C1 segment of cervical spinal cord (tissue), 14 donors: ENCODE measurements at places on chromosomes 16 and 17.

DNA sequence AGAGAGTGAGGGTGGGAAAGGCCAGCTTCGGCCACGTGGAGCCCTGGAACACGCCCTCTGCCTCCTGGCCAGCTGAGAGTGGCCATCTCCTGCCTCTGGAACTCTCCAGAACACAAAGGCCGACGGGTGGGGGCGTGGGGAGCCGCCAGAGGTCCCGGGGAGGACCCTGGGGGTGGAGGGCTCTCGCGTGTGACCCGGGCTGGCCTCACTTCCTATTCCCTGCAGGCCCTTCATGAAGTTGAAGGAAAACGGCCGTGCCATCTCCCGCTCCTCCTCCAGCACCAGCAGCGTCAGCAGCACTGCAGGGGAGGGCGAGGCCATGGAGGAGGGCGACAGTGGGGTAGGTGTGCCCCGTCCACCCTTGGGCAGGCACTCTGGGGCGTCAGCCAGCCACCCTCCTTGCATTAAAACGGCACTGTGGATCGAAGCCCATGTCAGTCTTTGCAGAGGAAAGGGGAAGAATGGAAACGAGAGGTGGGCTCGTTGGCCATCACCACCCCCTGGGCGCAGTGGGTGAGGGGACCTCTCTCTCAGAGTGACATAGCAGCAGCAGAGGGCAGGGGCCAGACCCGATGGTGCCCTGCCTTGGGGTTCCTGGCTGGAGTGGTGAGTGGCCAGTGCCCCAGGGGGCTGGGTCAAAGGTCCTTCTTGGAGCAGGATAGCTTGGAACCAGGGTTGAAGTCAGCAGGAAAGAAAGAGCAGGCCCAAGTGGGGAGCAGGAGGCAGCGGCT, 37.1 kb downstream of the OR1D5 start:
- DNase-seq, result no peak

DNA sequence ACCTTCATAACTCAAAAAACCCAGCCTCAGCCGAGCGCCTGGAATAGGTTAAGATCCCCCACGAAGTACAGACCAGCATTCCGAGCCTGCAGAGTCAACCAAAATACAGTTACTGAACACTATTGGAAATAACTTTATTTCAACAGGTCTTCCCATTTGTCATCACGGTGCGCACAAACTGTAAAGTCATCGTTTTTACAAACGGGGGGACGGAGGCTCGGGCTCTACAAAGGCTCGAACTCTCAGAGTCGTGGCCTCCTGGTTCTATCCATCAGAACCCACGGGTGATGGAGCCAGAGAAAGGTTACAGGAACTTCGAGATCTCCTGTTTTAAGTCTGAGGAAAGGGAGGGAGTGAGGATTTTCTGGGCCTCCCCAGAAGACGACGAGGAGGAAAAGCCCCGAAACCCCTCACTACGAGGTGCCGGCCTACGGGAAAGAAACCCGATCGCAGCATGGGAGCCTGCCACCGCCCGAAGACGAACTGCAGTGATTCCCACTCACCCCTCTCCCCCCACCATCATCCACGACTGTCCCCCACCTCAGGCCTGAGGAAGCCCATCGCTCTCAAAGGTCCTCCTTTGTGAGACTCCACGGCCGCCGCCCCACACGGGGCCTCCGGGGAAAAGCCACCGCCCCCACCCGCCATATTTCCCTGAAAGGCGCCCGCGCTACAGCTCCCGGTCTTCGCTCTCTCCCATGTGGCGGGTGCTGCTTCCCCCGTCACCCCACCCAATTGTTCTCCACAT, 917 bp downstream of the YWHAE start:
- no peak for DNase-seq

DNA sequence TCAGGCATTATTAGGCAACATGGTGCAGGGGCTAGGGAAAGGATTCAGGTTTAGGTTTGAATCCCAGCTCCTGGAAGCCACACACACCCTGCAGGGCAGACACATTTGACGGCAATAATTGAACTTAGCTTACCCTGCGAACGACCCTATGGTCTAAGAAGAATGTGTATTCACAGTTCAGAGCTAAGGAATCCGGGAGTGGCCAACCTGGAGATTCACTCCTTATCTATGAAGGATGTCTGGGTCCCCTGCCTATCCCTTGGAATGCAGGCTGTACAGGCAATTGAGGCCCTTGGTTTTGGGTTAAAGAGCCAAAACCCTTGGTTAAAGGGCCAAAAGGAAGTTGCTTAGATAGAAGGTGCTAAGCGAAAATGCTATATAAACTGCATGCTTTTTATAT, 2.9 kb upstream of the SYT17 start:
- DNase-seq, result no peak

DNA sequence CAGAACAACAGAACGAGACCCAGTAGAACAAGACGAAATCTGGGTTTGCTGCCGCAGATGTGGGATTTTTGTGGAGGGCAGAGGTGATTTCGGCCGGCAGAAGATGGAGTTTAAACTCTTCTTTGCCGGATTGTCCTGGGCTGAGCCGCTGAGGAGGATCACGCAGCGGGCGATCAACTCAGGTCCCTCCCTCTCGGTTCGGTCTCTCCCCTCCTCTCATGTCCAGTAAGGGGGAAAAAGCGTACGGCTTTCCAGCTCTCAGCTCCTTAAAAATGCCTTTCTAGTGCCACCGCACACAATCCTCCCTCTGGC, 2.5 kb downstream of the PHF12 start:
- DNase-seq, result no peak

GRCh38 chr16:69328854-69329316, 1.5 kb downstream of the PDF start:
- DNase-seq, result no peak

DNA sequence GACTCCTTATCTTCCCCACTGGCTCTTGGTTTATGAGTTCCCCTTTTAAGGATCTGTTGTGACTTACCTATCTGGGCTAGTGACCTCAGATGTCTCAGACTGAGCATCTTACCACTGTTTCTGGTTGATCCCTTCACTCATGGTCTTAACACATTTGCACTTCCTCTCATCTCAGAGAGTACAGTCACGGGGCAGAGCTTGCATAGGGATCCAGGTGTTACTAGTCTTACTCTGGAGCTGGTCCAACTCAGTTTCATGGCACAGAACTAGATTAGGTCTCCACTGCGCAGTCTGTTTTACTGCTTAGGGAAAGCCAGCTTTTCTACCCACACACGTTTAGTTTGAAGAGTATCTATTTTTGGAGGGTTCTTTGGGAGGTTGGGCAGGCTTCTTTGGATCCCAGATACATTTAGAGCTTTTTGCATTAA, 10.2 kb downstream of the GABARAPL2 start:
- no peak for DNase-seq

DNA sequence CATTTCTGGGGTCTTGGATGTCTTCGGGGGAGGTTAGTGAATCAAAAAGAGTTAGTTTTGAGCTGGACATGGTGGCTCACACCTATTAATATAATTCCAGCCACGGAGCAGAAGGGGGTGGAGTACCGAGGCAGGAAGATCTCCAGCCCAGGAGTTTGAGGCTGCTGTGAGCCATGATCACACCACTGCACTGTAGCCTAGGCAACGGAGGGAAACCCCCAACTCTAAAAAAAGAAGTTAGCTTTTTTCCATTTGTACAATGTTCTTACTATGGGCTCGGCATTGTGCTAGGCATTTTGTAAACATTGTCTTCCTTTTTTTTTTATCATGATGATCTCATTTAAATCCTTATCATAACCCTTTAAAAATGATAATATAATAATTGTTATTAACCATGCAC, 8.3 kb upstream of the SNF8 start:
- DNase-seq, result no peak

GRCh38 chr16:69620573-69620972, 54.8 kb downstream of the NFAT5 start:
- no peak for DNase-seq

GRCh38 chr17:57612202-57613071, 132.7 kb downstream of the CCDC182 start:
- no peak for DNase-seq

- no peak for DNase-seq
Observed at GRCh38 chr16:54594601-54595391, 308.2 kb upstream of the IRX3 start.

DNA sequence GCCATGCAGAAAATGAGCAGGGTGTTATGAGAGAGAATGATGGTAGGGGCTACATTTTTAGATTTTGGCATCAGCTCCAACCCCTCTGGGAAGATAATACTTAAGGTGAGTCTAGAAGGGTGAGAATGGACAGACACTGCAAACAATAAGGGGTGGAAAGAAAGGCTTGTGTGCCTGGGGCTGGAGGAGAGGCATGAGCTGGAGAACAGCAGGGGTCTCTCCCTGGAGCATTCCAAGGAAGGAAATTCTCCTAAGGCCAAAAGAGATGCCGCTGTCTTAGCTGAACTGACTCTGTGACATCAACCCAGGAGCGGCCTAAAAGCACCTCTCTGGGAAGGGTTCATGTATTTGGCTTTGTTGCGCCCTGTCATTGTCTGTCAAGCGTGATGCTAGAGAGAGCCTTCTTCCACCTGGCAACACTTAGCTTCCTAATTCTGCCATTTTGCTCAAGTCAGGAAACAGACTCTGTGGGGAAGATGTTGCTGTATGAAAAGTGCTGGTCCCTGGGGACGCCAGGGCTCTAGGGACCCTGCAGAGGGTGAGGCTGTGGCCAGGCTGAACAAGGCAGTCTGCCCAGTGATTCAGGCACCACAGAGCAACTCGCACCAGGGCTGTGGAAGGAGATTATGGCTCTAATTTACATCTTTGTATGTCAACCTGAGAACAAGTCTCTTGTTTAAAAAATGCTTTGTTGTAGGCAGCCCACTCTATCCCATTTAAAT, 225.7 kb downstream of the CBLN1 start:
- DNase-seq, result no peak

- DNase-seq, result no peak
Observed at GRCh38 chr16:87436225-87437172, 44.4 kb downstream of the MAP1LC3B start.

- DNase-seq, result no peak
Observed at GRCh38 chr16:66346221-66346620, 20.3 kb upstream of the CDH5 start.

GRCh38 chr16:88379694-88380040, 3.1 kb upstream of the ZNF469 start:
- no peak for DNase-seq

GRCh38 chr17:83177611-83178532, 98.5 kb downstream of the METRNL start:
- no peak for DNase-seq

GRCh38 chr17:39738983-39739884, 1.5 kb downstream of the GRB7 start:
- DNase-seq, result no peak

DNA sequence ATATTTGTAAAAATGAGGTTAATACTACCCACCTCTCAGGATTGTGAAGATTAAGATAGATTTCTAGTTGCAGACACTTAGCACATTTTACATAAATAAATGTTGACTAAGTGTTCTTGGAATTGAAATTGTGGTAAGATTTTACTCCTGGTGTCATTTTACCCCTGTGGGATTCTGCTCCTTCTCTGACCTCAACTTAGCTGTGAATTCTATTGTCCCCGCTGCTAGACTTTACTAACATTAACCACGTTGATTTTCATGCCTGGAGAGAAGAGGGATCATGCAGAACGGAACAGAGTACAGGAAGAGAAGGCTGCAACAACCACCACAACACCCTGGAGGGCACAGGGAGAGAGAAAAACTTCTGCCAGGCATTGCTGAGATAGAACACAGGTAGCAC, 2.1 kb upstream of the TOM1L1 start:
- DNase-seq, result no peak

GRCh38 chr17:12330456-12330855, 309.8 kb downstream of the MAP2K4 start:
- DNase-seq, result no peak
